ENCODE measurements at places on chromosomes 7 and 10.

GRCh38 chr7:45350896-45351295 lies 193.3 kb downstream of the RAMP3 start:
- DNase-seq, result no peak

DNA sequence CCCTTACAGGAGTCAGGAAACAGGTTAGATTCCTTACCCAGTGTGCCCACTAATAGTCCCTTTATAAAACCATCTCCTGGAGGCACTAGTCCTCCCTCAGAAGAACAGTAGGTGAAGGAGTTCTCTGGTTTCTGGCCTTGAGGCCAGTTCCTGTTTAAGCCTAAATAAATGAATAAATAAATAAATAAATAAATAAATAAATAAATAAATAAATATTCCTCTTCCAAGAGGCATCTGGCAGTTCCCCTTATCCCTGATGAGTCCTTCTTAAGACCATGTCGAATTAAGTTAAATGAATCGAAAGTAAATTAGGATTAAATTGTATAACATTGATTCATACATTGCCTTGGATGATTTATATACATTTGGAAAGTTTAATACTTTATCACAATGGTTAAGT lies 223.3 kb downstream of the PCDH15 start:
- no peak for DNase-seq

DNA sequence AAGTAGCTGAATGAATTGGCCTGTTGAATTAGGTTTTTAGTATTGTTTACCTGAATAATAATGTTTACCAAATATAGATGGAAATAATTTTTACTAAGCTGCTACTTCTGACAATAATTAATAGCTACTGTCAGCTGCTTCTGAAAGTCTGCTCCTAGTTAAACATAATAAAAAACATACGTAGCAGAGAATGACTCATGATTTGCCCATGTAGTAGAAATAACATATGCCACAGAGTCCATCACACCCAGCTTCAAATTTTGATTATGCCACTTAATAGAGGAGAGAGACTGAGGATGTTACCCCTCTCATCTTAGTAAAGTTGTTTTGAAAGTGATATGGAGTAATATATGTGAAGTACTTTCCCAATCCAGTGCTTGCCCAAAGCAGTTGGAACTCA lies 57.6 kb upstream of the MDFIC start:
- DNase-seq, result no peak

DNA sequence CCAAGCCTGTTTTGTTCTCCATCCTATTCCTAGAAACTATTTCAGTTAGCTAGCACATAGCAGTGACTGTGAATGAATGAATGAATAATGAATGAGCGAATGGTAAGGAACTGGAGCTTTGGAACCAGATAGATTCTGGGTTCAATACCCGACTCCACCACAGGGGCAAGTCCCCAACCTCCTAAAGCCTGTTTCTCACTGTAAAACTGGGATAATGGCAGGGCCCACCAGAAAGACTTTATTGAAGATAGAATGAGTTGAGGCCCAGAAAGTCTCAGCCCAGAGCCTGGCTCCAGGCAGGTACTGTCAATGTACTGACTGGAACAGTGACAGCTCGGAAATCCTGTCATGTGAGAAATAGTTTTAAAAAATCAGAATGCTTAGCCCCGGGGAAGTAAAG lies 1.1 kb upstream of the CDH23 start:
- no peak for DNase-seq

DNA sequence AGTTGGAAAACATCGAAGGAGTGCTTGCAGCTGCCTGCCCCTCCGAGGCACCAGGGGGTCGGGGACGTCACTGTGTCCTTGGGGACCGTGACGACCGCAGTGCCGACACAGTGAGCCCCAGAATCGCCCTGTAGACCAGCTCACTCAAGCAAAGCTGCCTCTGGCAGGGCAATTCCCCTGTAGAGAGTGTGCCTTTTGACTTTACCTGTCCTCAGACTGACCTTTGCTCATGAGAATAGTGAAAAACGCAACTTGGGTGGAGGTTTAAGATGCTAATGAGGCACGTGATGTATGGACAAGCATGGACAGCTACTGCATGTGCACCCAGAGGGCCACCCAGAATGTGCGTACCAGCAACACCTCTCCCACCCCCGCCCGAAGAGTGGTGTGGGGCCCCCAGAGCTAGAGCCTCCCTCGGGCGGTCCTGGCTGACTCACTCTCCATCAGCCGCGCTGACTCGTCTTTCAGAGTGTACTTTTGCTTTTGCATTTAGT lies 271.9 kb downstream of the ADARB2 start:
- DNase-seq, result no peak

DNA sequence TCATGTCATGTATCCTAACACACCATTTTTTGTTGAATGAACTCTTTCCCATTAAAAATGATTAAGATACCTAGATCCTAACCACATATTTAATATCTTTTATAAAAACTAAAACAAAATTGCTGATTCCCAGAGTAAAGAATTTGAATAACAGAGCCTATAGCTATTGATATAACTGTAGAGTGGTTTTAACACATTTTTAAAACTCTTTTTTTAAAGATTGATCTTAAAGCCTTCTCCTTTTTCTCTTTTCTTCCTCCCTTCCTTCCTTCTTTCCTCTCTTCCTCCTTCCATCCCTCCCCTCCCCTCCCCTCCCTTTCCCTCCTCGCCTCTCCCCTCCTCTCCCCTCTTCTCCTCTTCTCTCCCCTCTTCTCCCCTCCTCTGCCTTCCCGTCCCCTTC lies 605.4 kb upstream of the FZD8 start:
- DNase-seq, result no peak

- no peak for DNase-seq
These were observed 331.8 kb downstream of the C7orf25 start for GRCh38 chr7:42580061-42580460.

DNA sequence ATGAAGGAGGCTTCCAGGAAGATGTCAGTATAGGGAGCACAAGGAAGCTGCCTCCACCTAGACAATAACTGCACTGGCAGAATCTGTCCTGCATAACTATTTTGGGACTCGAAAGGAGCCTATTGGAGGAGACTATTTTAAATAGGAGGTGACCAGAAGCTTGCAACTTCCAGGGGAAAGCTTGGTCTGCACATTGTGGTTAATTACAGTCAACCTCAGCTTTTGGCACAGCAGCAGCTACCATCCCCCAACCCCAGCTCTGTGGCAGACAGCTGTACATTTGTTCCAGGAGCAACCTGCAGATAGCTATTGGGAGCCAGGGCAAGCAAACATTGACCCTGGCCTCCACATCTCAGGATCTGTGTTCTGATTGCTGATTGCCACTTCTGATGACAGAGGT lies 46.3 kb upstream of the NANOS1 start:
- DNase-seq, result no peak

GRCh38 chr10:90819911-90820310 lies 37.9 kb downstream of the HTR7 start:
- DNase-seq, result no peak

- no peak for DNase-seq
These were observed 68.2 kb downstream of the CUBN start for GRCh38 chr10:17061418-17061817.

DNA sequence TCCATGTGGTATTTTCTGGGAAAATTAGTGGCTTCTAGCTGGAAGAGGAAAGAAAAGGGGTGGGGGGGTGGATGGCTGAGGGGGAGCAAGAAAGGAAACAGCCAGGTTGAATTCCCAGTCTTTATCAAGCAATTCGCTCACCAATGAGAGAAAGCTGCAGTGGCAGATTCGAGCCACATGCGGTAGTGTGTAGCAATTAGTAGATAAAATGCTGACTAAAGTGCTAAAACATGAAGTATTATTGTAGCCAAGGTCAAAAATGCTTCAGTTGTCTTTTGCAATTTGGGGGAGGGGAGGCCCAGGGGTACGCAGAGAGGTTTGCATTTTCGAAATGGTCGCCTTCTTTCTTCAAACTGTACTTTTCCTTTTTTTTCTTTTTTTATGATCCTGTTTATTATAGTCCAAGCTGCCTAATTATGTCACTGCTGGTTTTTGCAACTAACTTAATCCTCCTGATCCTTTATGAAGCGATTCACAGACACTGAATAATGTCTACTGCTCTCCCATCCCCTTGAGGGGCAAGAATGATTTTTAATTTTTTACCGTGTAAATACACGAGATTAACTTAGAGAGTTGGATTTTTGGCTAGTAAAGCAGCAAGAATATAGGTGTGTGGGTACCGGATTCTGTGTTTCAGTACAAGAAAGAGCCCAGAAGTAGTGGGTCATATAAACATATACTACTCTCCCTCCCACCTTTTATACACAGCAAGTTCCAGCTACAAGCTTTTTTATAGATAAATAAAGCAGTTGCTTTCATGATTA lies 3.6 kb upstream of the ARID5B start:
- peak; percentile 27 for DNase-seq

- DNase-seq, result no peak
These were observed 36.0 kb downstream of the TRUB1 start for GRCh38 chr10:114973997-114974396.

- no peak for DNase-seq
These were observed 1.5 kb downstream of the GNB2 start for GRCh38 chr7:100675105-100675451.

DNA sequence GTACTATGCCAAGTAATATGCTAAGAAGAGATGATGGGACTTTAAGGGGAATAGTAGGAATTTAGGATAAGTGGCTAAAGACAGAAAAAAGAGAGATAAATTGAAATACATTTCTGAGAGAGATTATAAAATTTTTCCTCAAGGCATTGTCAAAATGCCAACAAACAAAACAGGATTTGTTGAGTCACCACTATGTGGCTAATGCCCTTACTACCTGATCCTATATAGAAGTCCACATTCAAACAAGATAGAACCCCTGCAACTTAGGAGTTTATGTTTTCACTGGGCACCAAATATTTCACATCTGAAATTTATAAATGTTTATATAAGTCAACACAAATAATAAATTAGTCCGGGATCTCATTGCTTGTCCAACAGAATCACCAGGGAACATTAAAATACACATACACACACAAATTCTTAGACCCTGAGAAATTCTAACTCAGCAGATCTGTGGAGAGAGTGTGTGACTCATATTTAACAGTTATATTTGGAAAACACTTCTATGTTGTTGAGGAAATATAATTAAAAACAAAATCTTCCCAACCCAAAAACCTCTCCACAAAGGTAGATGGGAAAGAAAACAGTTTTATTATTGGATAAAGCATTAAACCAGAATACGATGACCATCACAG lies 154.3 kb downstream of the PPP1R3A start:
- no peak for DNase-seq

GRCh38 chr7:74020390-74020789 lies 7.6 kb upstream of the ELN start:
- no peak for DNase-seq

DNA sequence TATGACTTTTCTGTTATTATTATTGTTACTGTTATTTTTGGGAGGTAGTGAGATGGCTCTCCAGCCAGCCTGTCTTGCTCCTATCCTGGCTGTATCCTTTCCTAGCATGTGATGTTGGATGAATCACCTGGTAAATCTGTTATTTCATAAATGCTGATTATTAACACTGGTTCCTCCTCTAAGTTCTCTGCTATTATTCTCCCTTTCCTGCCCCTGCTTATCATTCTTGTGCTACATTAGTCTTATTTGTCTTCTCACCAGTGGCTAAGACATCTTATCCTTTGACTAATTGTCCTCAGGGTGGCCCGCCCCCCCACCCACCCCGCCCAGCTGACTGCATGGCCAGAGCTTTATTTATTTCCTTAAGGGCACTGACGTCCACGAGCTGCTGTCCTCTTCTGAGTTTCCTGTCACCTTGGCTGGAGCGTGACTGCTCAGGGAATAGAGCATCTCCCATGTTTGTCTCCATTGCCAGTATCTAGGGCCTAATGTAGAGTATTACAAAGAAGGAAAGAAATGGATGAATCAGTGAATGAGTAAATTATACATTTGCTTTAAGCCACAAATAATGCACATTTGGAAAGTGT lies 110.1 kb upstream of the KLF6 start:
- no peak for DNase-seq

DNA sequence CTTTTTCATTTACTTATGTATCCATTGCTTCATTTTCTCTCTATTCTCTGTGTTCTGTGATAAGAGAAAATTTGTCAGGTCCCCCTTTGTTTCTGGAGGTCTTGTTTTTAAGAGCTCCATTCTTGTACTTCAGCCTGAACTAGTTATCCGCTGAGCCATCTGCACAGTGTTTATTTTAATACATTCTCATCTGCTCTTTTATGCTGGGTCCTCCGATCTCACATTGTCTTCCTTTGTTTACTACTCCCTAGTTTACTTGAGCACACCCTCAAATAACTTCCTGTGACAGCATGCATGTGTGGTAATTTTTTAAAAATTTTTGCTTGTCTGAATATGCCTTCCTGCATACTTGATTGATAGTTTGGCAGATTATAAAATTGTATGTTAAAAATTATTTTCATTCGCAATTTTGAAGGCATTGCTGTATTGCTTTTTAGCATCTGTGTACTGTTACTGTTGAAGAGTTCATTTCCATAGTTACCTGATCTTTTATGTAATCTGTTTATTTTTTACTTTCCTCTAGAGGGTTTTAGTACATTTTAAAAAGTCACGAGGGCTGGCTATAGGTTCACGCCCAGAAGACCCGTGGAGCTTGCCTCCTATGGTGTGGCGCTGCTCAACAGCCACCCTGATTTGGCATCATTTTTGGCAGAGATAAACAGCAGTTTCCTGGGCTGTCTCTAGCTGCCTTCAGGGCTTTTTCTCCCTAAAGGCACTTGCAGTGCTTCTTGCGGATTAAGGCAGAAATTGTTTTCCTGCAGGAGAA lies 31.9 kb downstream of the RSBN1L start:
- peak; percentile 39 for DNase-seq

DNA sequence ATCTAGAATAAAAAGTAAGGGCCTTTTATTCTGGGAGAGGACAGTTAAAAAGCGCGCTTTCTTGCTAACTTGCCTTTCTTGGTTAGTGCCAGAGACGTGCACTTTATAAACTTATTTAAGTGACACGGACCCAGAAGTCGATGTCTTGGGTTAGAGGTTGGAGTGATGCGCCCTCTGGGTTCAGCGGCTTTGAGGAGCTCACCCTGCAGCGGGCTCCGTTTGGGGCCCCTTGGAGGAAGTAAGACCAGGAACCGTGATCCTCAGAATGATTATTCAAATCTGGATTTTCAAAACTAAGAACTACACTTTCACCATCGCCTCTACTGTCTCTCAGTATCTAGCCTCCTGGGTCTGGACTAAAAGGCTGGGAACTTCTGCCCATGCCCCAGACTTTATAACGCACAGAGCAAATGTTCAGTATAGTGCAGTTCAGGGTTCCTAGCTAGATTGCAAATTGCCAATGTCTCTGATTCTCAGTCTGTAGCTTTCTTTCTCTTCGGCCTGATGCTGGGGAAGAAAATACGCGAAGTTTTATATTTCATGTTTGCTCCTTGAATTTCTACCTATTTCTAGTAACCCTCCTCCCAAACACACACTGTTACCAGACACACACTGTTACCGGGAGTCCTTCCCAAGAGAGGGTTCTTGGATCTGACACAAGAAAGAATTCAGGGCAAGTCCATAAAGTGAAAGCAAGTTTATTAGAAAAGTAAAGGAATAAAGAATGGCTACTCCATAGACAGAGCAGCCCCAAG lies 18.6 kb upstream of the SMO start:
- DNase-seq, result peak; percentile 22

- no peak for DNase-seq
These were observed 1.4 kb downstream of the CUBN start for GRCh38 chr10:17128261-17128660.

GRCh38 chr7:81186691-81187090 lies 267.8 kb upstream of the SEMA3C start:
- DNase-seq, result no peak

Measured in CD4-positive, alpha-beta T cell (primary cell).